ENCODE measurements at places on chromosomes 7 and 10. TPM values are rescaled to one million over a fixed set of nuclear protein-coding genes. Genes with fewer than 3 reads are reported as not detected.

CDNF gene
- total RNA-seq = 3.3 TPM

CREB5 gene
- total RNA-seq = 20.8 TPM

GRCh38 chr7:117230276-117231046, 92.4 kb downstream of the WNT2 start:
- DNase-seq = no peak

GRCh38 chr10:115638246-115638645, 545.1 kb downstream of the ATRNL1 start:
- no peak for DNase-seq

DNA sequence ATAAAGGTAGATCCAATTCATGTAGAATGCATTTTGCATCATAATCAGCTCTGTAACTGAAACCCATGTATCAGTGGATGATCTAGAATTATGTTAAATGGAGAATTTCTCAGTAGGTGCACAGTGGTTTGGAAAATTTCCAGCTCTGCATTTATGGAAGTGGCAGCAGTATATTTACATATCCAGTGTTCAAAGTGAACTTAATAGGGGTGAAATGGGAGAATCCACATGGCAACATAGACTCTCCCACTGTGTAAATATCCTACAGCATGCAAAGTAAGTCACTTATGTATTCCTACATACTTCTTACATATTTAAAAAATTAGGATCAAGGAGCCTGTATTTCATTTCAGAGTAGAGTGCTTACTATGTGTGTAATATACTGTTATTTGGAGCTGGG, 35.3 kb downstream of the CDC14C start:
- no peak for DNase-seq

DNA sequence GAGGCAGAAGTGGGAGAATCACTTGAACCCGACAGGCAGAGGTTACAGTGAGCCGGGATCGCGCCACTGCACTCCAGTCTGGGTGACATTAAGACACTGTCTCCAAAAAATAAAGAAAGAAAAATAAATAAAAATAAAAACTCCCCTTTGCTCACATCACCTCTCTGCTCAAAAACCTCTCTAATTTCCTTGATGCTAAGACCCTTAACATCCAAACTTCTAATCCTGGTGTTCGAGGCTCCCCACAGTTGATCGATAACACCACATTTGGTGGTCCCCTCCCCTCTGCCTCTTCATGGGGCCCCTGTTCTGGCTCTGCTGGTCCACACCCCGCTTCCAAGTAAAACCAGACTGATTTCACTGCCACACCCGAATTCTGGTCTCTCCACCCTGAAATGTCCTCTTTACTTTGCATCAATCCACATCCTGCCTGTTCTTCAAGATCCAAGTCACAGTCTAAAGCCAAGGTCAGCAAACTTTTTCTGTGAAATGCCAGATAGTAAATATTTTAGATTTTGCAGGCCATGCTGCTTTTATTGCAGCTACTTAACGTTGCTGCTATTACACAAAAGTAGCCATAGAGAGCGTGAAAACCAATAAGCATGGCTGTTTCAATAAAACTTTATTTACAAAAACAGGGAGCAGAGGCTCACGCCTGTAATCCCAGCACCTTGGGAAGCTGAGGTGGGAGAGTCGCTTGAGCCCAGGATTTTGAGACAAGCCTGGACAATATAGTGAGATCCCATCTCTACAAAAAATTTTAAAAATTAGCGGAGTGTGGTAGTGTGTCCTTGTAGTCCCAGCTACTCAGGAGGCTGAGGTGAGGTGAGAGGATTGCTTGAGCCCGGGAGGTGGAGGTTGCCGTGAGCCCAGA, 11.8 kb downstream of the MOSPD3 start:
- DNase-seq = no peak
